Activated T-cell treated with anti-CD3 and anti-CD28 coated beads, Interleukin-2, amount 50 U/mL, for 4 hours (primary cell): ENCODE measurements at places on chromosomes 3 and 15.

DNA sequence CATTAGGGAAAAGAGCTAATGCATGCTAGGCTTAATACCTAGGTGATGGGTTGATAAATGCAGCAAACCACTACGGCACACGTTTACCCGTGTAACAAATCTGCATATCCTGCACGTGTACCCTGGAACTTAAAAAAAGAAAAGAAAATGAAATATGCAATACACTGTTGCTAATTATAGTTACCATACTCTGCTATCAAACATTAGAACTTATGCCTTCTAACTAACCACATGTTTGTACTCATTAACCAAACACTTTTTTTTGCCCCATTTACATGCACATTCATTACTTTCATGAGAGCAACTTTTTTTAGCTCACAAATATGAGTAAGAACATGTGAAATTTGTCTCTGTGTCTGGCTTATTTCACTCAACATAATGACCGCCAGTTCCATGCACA lies 253.1 kb downstream of the CGGBP1 start:
- DNase-seq: no peak

DNA sequence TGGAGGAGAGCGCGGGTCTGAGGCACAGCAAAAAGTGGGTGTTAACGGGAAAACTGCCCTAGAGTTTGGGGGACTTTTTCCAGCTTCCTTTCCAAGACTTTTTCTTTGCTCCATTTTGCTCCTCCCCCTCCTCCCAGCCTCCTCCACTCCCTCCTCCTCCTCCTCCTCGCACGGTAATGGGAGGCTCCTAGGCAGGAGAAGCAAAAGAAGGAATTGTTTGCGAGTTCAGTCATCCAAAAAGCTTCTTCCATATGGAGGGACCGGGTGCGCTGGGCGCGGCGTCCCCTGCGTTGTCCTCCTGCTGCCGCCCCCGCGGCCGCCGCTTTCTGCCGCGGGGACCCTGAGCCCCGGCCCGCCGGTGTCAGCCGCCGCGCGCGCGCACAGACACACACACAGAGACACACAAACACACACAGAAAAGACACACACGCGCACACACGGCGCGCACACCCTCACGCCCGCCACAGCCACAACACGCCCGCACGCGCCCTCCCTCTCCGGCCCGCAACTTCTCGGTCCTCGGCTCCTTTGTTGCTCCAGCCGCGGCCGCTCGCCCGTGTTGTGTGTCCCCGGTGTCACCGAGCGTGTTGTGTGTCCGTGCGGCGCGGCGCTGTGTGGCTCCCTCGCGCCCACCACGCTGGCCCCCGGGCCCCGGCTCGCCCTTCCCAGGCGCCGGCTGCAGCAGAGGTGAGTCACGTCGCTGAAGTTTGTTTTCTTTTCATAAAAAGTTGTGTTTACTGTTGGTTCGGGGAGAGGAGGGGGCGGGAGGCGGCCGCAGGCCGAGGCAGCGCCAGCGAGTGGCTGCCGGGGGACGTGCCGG lies at the start of gene BOC:
Gene BOC, plus strand, starts transcription at position 228 of the 820 bp plus-strand sequence. CDS start 38,246 bp downstream, outside the sequence.
- no peak for DNase-seq

DNA sequence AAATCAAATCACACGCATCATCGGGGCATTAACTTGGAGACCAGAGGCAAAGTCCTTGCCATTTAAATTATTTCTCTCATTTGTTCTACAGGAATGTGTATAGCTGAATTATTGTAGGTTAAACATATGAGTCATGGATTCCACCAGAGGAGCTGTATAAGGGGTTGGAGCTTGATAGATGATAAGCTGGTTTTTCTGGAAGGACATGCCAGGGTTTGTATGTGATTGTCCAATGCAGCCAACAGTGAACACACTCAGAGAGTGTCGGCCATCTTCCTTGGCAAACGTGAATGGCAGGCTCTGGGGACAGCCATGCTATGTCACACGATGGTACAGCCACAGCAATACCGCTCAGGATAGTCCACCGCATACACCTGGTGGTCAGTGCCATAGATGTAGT lies 25.1 kb downstream of the SSUH2 start:
- DNase-seq: no peak

DNA sequence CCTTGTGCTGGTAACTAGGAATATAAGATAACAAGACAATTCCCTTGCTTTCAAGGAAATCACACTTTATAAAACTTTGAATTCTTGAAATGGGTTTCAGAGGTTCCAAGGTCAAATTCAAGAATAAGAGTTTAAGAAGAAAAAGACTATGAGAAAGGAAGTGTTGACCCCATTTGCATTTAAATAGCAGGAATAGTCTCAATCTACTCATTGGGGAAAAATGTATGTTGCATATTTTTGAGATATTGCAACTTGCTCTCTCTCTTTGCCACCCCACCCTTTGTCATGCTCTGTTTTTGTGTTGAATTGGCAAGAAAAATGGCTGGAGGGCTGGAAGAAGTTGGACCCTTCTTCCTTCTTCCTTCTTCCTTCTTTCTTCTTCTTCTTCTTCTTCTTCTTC lies 699.2 kb downstream of the TUSC7 start:
- DNase-seq: no peak

GRCh38 chr3:95088464-95088863 lies 1025.6 kb downstream of the NSUN3 start:
- DNase-seq: no peak

DNA sequence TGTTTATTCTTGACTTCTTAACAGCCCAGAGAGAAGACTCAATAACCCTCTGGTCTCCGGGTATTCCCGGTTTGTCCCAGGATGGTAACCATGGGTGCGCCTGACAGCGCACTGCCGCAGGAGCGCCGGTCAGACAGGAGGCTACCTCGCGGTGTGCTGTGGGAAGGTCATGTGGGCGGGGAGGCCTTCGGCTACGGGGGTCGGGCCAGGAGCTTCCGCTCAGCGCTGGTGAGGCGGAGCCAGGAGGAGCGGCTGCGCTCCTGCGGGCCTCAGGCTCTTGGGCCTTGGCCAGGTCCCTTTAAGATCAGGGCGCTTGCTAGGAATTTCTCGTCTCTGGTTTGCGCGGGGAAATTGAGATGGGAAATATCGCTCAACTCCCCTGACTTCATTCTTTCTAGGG lies 182.3 kb upstream of the NDN start:
- DNase-seq: no peak
